ENCODE measurements at places on chromosomes 2 and 18.

DNA sequence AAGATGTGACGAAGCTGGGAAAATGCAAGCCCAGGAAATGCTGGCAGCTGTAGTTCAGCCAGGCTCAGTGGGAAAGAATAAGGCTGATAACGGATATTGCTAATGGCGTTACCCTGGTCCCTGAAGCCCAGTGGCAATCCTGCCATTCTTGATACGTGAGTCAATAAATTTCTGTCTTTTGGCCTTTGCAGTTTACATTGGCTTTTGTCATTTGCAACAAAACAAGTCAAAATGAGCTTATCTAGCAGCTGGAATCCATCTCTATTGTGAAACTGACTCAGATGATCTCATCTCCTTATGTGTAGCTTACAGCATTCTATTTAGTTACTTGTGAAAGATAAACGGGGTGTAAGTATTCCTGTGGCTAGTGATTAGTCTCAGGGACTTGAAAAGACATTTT, 43.8 kb downstream of the ARL6IP6 start:
- DNase-seq: no peak

DNA sequence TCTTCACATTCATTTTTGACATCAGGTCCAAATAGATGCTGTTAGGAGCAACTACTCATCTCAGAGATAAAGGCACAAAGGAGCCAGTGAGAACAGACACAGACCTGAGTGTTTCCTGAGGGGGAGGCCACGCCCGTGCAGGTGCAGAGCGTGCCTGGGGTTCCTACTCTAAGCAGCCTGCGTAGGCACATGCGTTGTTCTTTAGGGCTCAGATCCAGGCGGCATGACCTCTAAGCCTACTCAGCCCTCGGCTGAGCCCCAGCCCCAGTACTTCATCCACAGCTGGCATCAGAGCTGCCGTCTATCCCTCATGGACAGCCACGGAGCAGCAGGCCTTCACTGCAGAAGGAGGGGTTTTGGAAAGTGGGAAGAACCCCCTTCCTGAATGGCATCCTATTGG, 54.9 kb upstream of the PXDN start:
- no peak for DNase-seq

GRCh38 chr18:77134611-77135010, 2.0 kb upstream of the MBP start:
- DNase-seq: no peak

DNA sequence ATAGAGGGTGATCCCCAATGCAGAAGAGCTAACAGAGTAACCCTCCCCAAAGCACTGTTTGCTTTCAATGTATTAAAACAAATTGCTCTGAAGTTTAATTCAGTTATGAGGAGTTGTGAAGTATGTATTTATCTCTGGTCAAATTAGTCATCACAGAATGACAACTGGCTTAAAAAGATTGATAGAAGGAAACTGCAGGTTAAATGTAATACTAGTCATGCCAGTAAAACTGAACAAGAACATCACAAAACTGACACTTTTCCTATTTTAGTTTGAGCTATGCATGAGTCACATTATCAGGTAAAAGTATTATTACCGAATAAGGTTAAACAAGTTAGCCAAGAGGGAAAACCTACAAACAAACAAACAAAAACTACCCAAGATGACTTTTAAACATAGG, 99.0 kb upstream of the ACVR1C start:
- DNase-seq: no peak

DNA sequence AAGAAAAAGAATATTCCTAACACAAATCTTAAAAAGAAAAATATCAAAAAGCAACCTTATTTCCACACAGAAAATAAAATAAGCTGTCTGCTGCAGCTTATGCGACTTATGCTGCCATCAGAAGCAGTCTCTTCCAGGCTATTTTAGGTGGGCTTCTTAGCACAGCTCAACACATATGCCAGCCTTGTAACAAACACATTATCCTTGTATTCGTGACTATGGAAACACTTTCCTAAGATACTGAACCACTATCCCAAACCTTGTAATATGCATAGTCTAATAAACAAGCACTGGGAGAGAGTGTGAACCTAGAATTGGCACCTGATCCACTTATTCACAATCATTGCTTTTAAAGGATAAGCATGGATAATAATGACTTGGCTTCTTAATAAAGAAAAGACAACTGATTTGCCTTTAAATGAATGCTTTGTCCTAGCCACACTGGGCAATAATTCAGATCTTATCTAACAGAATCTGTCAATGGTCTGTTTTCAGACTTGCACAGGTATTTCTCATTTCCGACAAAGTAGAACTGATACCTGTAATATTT, 40.0 kb upstream of the RNU4ATAC start:
- DNase-seq: no peak

DNA sequence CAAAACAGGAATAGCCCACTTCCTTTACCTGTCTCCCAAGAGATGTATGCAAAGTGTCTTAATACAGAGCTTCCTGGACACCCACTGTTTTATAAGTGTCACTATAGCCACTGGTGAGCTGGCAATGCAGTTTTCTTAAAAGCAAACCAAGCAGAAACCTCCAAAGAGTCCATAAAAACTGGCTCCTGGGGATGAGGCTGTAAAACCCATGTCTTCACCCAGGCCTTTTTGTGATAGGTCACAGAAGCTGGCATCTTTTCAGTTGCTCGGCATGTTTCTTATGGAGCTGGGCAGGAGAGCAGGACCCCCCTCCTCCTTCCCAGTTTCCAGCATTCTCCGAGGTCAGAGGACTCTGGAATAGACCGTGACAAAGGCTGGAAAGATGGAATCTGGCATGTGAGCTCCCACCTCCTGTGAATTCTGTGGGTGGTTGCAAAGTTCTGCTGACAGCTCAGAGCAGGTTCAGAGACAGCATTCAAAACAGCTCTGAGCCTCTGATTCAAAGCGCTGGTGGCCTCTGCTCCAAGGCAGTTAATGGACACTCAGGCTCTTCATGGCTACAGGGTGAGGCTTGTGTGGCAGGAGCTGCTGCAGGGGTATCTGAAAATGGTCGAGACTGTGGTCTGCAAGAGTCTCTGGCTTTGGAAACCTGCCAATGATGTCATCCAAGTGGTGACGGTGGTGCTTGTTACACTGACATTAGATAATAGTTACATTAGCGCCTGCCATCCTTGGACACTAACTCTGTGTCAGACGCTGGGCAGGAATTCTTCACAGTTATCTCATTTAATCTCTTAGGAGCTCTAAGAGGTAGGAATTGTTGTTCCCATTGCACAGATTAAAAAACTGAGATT, 283.4 kb downstream of the CLIP4 start:
- no peak for DNase-seq

GRCh38 chr2:176677746-176678265, 408.6 kb downstream of the MTX2 start:
- DNase-seq: no peak

DNA sequence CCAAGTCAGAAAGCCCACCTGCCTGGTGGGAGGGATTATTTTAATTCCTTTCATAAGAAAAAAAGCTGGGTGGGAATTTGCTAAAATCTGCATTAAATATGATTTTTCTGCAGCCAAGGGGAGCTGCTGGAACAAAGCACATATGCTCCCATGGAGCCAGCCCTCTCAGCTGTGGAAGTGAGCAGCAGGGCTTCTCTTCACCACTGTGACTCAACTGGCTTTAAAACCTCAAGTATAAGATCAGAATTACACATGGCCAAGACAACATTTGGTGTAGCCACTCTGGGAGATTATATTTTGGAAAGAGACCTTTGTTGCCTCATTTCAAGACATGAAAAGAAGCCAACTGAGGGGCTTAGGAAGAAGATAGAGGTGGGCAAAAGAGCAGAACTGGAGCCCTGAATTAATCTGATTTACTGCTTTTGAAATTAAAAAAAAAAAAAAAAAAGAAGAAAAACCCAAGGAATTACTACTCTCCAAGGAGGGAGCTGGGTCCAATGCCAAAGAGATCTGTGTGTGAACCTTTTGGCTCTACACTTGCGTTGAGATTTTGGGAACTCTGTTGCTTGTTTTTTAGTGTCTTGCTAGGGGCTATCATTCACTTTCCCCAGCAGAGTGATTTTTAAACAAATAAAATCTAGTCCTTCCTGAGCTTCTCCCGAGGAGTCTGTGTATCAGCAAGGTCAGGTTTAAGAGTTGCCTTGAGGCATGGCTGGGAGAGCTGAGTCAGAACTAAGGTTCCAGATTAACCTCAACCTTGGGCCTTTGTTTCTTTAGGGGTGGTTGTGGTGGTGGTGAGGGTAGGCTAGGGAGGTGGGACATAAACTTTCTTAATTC, 6.0 kb downstream of the LHCGR start:
- DNase-seq: no peak

DNA sequence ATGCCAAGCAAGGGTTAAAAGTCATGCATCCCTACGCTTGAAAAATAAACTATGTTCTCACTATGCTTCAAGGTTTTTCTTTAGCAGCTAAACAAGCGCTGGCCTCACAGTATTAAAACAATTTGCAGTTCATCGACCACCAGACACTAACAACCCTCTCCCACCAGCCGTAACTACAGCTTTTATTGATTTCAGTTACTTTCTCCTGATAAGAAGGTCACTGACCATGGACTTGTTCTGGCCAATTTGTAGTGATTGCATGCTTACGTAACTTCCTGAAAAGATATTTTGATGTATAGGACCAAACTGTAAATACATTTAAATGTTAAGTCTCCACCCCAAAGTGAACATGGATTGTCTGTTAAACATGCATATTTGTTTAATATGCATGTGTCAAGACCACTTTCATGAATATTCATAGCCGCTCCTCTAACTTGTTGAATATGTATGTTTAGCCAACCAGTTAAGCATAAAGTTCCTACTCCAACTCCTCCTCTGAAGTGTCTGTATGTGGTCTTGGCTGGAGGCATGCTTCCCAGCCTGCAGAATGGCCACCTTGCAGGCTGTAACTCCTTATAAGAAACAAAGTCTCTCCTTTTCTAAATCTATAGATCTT, 1.7 kb upstream of the THOC1 start:
- DNase-seq: no peak

- DNase-seq: no peak
These were observed 292.3 kb downstream of the ALPK2 start for GRCh38 chr18:58336605-58337004.

- DNase-seq: no peak
These were observed 189.1 kb upstream of the COL3A1 start for GRCh38 chr2:188785061-188785460.

GRCh38 chr2:223010641-223011040, 41.3 kb upstream of the KCNE4 start:
- no peak for DNase-seq

DNA sequence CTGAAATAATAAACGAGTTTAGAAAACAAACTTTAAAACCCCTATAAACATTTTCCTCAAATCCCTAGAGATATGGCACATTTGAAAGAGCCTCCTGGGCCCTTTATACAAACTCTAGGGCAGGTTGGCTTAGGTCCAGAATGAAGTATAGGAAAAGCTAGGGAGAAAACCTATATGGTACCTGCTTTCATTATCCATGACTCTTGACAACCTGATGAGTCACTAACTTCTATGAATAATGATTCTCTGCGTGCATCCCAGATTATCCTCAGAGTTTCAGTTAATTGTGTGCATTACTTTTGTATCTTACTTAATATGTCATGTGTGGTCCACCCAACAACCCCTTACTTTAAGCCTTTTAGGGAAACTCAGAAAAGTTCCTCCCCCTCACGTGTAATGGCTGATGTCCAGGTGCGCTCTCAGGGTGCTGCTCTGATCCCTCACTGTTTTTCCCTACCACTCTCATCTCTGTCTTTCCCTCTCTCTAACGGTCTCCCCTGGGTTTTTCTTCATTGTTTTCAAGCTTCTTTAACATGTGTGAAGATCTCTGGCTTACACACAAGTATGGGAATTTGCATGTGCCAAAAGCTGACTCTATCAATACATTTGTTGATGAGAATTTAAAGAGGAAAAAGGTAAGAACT, 78.5 kb downstream of the LRP1B start:
- DNase-seq: no peak

- DNase-seq: no peak
These were observed 116.9 kb downstream of the FAM161A start for GRCh38 chr2:61736953-61737352.

DNA sequence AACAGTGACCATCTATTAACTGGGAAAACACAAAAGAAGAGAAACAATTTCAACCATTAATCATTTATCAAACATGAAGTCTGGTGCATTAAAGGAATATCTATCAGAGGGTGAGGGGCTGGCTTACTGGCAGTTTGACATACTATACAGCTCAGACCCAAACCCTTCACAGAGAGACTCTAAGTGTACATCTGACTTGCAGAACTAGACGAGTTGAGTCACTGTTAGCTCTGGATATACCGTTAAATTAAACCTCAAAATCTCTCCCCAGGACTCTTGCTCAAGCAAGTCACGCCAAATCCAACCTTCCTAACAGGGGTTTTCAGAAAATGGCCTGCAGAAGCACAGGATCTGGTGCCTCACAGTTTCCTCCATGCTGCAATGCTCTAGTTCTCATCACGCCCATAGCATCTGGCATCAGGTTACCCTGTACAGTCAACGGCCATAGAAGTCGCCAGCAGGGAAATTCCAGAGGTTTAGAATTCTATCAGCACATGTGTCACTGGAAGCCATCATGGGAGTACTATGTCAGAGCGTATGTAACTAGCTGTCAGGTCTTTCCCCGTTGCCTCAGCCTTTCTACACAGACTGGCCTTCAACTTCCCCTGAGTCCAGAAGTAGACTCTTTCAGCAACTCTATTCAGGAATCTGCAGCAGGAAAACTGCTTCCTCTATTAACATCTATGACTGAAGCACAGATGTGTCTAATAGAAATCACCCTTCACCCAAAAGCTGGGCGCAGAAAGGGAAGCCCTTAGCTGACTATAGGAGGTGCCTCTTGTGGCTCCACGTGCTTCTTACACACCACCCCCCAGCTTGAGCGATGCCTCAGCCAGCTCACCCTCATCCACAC, 9.3 kb downstream of the TGOLN2 start:
- peak; percentile 58 for DNase-seq

GRCh38 chr2:186590759-186591505, 1.1 kb downstream of the ITGAV start:
- peak; percentile 44 for DNase-seq

DNA sequence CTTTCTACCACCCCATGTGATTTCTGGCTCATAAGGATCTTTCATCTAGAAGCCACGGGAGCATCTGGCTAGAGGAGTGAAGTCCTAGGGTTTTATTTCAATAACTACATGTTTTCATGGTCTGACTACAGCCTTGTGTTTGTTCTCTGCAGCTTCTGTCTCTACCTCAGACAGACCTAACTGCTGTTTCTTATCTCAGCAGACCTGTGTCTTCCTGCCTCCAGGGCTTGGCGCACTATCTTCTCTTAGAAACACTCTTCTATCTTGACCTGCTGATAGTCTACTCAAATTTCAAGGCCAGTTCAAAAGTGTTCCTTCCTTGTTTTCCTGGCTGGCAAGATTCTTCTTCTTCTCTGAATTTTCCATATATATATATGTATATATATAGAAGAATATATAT, 11.0 kb upstream of the TRIB2 start:
- DNase-seq: no peak

All from GM12865 (cell line).